NCI-H2029 (cell line): ENCODE measurements at places on chromosomes 2 and 18.

- peak; percentile 44 for DNase-seq
Measured at GRCh38 chr18:34493566-34494358, 216.3 kb upstream of the DTNA start.

GRCh38 chr18:46437061-46437460 is 220.0 kb downstream of the LOXHD1 start:
- no peak for DNase-seq

GRCh38 chr2:53708988-53709387 is 58.6 kb upstream of the CHAC2 start:
- no peak for DNase-seq

GRCh38 chr2:203636588-203637470 is 69.6 kb upstream of the CD28 start:
- DNase-seq = no peak

DNA sequence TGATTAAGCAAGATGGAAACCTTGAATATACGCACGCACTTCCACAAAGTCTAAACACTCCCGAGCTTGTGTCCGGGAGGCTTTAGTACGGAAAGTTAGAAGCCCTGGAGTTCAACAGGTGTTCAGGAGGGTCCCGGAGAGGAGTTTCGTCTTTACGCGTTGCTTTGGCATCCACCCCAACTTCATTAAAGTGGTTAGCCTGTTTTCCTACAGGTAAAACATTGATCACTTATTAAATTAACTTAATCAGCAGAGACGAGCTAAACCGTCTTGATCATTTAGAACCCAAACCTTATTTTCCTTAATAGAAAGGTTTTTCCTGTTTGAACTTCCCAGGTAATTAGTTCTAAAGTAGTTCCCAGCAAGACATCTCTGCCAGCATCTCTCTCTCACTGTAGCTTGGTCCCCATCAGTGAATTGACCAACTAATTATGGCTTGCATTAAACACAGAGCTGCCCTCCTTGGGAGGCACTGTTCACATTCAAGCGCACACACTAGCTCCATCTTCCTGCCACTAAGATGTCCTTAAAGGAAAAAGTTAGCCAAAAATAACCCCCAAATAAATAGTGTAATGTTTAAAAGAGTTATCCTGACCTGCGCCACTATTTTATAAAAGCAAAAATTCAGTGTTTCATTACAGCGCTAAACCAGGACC is 1.4 kb downstream of the NPAS2 start:
- DNase-seq = no peak

- DNase-seq = no peak
Measured at GRCh38 chr2:213259266-213259665, 25.0 kb upstream of the SPAG16 start.

GRCh38 chr2:126894585-126895182 is 4.0 kb upstream of the TEX51 start:
- DNase-seq = no peak

- DNase-seq = no peak
Measured at GRCh38 chr18:2486426-2486825, 84.9 kb downstream of the METTL4 start.

- DNase-seq = no peak
Measured at GRCh38 chr18:42561521-42561920, 554.0 kb downstream of the RIT2 start.

GRCh38 chr18:3799515-3799914 is 349.5 kb downstream of the TGIF1 start:
- peak; percentile 53 for DNase-seq

- DNase-seq = no peak
Measured at GRCh38 chr2:133843551-133843950, 275.3 kb upstream of the NCKAP5 start.

- DNase-seq = no peak
Measured at GRCh38 chr18:77133835-77134496, 1.4 kb upstream of the MBP start.

DNA sequence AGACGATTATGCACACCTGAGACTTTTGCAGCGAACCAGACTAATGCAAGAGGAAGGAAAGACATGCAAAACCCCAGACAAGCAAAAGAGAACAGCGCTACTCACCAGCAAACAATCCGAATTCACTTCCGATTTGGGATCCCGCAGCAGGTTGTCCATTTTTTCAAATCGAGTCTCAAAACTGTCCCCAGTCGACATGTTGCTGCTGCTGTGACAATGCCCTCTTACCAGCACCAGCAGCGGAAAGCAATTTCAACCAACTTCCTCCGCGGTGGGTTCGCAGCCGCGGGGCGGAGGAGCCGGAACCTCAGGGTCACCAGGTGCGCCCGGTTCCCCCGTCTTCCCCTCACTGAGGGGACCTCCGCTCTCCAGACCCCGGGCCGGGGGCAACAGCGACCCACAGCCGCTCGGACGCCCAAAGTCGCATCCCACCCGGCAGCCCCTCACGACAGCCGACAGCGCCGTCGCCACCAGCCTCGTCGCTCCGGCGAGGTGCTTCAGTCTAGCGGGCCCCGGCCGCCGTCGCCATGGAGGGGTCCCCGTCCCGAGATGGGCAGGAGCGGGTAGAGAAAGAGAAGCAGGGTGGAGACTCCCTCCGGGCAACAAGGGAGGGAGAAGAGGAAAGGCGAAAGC is 784 bp downstream of the ROCK1 start:
- no peak for DNase-seq
